HFFc6 (cell line): ENCODE measurements at places on chromosomes 11 and 22.

DNA sequence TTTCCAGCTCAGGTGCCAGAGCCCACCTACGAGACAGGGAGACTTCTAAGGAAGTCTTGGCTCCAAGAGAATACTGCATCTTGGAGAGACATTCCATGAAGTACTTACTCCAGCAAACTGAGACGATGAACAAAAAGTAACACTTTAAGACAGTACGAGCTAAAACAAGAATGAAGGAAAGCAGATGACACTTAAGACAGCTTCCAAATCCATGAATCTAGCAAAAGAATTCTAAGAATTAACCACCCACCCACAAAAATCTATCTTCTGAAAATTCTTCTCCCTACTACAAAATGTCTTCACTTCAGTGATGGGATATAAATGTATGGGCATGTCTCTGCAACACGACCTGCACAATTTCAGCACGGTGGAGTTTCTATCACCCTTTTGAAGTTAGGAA lies 132.9 kb downstream of the C11orf58 start:
- DNase-seq: no peak

DNA sequence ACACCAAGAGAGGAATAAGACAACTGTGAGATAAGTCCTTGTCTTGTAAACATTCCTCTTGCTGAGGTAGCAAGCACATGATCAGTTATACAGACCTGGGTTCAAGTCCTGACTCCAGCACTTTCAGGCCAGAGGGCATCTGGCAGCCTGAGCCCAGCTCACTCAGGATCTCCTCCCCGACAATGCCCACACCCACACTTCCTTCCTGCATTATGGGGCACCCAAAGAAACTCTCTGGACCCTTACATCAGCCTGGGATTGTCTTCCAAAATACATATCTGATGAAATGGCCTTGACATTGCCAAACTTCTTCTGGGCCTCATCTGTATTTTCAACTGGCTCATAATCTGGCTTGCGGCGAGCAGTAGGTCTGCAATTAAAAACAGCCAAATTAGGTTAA lies 48.6 kb downstream of the ARFGAP3 start:
- DNase-seq: no peak

DNA sequence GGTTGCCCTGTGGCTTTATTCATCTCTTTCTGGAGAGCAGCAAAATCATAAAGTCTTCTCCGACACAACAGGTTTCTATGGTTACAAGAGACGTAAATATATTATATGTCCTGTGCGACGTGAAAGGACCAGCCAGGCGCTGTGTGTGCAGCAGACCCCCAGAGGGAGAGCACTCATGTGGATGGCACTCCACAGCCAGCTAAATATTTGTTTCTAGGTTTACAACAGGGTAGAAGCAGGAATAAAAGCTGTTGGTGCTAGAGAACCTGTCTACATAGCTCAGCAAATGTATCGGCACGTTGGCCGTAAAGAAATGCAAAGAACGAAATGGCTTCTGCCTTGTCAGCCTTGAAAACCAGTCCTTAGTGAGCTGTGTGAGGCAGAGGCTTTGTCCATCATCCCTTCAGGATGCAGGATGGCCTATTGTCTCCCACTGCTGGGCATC lies 133.8 kb upstream of the PITPNB start:
- no peak for DNase-seq

GRCh38 chr22:37314315-37315074 lies 32.2 kb downstream of the CYTH4 start:
- no peak for DNase-seq

DNA sequence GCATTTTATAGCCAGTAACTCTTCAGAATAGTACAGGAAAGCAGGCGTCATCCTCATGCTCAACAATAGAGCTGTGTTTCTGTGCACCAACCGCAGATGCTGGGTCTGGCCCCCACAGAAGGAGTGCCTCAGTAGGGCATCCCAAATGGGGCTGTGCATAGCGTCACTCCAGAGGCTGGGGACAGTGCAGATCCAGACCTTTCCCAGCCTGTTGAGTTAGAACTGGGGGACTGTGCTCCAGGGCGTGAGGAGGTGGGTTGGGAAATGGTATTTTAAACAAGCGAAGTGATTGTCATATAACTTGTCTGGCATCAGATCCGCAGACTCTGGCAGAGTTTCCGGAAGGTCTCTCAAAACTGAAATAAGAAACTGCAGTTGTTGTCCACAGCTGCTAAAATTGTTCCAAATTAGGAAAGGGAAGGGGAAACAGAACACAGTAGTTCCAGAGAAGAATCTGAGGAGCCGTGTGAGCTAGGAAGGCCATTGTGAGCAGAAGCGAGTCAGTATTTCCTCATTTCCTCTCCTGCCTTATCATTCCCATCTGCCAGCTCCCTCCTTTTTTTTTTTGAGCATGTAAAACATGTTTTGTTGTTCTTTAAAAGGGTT lies 52.2 kb downstream of the JAM3 start:
- peak; percentile 25 for DNase-seq

DNA sequence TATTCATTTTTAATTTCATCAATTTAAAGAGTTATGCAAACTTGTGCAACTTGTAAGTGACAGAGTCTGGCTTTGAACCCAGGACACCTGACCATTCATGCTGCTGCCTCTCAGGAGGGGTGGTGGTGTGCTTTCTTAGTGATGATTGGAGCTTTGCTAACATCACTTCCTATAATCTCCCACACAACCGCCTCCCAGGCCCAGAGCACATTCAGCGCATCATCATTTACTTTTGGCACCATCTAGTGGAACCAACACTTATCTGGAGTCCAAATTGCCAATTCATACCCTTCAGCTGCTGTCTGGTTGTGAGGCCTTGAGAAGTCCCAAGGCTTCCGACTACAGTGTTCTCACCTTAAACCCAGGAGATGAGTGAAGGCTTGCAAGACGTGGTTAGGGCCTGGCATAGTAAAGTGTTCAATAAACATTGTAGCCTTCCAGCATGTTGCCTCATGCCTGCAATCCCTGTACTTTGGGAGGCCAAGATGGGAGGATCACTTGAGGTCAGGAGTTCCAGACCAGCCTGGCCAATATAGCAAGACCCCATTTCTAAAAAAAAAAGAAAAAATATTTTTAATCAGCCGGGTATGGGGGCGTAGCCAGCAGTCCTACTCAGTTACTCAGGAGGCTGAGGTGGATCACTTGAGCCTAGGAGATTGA lies 1.1 kb upstream of the TTLL1 start:
- peak; percentile 78 for DNase-seq

DNA sequence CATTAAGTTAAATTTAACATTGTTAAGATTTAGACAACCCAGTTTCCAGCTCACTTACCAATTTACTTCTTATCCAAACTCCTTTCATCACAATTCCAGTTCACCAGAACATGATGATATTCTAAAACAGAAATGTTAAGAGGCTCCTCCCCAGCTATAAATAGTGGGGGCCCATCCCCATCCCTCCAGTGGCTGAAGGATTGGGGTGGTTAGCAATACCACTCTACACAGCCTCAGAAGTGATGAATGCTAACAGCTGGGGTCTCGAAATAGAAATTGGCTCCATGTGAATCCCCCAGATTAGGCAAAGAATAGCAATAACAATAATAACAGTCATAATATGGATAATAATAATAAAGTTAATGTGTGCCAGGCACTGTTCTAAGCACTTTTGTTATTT lies 97.9 kb upstream of the NCAM1 start:
- no peak for DNase-seq

- DNase-seq: no peak
Observed at GRCh38 chr11:42992594-42992993, 319.2 kb upstream of the API5 start.

DNA sequence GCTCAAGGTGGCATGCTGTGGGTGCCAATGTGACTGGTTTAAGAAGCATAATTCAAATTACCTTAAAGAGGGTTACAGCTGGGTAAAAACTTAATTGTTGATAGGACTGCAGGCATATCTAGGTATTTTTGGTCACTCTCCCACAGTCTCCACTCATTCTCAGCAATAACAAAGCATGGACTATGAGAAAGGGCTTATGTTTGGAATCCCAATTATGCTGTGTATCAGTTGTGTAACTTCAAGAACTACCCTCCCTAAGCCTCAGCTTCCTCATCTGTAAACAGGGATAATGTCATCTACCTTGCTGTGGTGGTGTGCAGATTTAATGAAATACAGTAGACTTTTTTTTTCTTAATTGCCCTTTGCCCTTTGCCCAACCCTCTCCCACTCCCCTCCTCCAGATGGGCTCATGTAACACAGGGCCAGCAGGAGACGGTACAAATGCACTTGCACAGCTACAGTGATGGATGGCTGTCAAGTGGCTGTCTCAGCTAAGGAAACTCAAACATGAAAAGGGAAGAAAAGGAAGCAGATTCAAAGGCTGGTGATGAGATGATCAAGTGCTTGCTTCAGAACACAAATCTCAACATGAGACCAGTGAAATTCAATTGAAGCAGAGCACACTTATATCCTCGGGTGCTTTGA lies 37.6 kb downstream of the MAP6 start:
- no peak for DNase-seq

GRCh38 chr22:36546092-36546804 lies 17.3 kb upstream of the EIF3D start:
- peak; percentile 36 for DNase-seq
